Testis (tissue), 5 donors: ENCODE measurements at places on chromosomes 1 and 21. TPM values are rescaled to one million over a fixed set of nuclear protein-coding genes. Genes with fewer than 3 reads are reported as not detected.

GRCh38 chr21:38041493-38041892, 125.2 kb upstream of the KCNJ6 start:
- no peaks in the 10 kb centered on the region for H3K27me3 ChIP-seq
- no peaks in the 10 kb centered on the region for H3K4me1 ChIP-seq
- H3K27ac ChIP-seq, result no peak overlapping the region
- H3K4me3 ChIP-seq, result no peak overlapping the region
- DNase-seq, result no peak

FABP3 gene
- total RNA-seq, result 28.3 TPM

GPR25 gene
- not detected for total RNA-seq

DNA sequence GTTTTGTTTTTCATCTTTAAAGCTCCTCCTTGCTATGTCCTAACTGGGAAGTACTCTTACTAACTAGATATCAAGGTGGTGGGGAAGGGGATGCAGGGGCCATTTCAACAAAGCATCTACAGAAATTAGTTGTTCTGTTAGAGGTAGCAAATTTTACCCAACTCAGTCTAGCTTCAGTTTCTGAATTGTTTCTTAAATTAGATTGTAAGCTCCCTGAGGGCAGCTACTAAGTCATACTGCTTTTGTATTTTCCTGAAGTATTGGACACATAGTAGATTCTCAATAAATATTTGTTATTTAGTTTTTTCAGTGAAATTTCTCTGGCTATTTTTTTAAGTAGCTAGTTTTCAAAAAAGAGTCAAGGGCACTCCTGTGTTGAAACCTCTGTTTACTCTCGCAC, 1.8 kb downstream of the UBAP2L start:
- no peak for DNase-seq
- H3K4me1 ChIP-seq, result peaks cover 32% of the 10 kb centered on the region
- peak overlapping the region; percentile 98 for H3K27ac ChIP-seq
- no peak overlapping the region for H3K4me3 ChIP-seq

IL23R gene
- total RNA-seq, result 2.6 TPM

- H3K27me3 ChIP-seq, result no peaks in the 10 kb centered on the region
- no peaks in the 10 kb centered on the region for H3K4me1 ChIP-seq
- no peaks in the 10 kb centered on the region for H3K36me3 ChIP-seq
- H3K4me3 ChIP-seq, result no peak overlapping the region
- no peak overlapping the region for H3K27ac ChIP-seq
- no peak for DNase-seq
Observed at GRCh38 chr1:90387805-90388204, 329.3 kb downstream of the BARHL2 start.

DNA sequence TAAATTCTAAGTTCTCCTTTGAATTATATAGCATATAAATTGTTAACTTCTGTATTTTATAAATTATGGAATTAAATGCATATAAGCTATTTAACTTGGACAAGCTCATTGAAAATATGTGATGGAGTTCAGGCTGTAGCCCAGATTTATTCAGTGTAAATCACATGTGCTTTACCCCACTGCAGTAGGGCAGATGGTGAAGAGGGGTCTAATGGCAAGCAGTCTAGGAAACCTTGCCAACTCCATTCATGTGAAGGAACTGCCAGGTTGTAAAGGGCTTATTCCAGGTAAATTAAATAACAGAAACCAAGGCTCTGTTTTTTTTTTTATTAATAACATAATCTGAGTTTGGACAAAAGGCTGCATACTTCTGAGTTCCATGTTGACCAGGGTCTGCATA, 243.2 kb downstream of the NCAM2 start:
- DNase-seq, result no peak
- H3K4me1 ChIP-seq, result no peaks in the 10 kb centered on the region
- H3K4me3 ChIP-seq, result no peak overlapping the region

DNA sequence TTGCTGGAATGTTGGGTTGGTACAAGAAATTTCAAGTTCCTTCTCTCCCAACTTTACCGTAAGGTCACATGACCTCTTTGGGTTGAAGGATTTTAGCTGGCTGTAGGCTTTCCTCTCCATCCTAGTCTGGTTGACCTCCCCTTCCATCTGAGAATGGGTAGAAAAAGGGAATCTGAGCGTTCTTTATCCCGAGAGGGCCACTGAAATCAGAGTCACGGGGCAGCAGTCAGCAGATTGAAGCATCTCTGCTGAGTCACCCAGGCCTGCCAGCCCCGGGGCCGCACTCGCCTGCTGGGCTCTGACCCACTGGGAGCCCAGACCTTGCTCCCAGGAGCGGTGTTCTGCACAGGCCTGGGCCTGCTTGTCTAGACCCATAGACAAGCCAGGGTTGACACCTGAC, 31.0 kb downstream of the TMCC2 start:
- H3K27me3 ChIP-seq, result no peaks in the 10 kb centered on the region
- H3K4me3 ChIP-seq, result no peak overlapping the region
- DNase-seq, result no peak
- peaks cover 14% of the 10 kb centered on the region for H3K4me1 ChIP-seq
- no peak overlapping the region for H3K27ac ChIP-seq

KIF2C gene
- total RNA-seq, result 53.5 TPM

PODN gene
- 87.5 TPM for total RNA-seq

DNA sequence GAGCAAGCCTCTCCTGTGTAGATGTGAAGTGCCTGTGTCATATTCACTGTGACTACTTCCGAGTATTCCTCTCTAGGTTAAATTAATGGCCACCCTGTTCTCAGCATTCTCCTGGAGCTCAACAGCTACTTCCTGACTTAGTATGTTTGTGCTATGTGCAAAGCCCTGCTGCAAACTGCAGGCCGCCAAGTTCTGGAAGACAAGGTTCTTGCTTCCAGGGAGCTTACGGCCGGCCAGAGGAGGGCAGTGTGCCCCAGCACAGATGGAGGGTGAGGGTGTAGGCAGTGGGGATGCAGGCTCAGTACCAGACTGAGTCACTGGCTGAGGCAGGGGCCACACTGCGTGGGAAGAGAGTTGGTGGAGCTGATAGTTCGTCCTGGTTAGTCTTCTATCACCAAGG, 43.2 kb downstream of the ELK4 start:
- H3K36me3 ChIP-seq, result no peaks in the 10 kb centered on the region
- H3K4me1 ChIP-seq, result peaks cover 7% of the 10 kb centered on the region
- no peak overlapping the region for H3K4me3 ChIP-seq
- H3K27ac ChIP-seq, result no peak overlapping the region
- no peaks in the 10 kb centered on the region for H3K27me3 ChIP-seq
- DNase-seq, result peak; percentile 40

KIF21B gene
- total RNA-seq, result 23.3 TPM

- H3K4me1 ChIP-seq, result peaks cover 40% of the 10 kb centered on the region
- peak within 1 kb of the TSS; percentile 99 for H3K27ac ChIP-seq
- H3K4me3 ChIP-seq, result peak within 1 kb of the TSS; percentile 90
- H3K36me3 ChIP-seq, result no peaks in the 10 kb centered on the region
- H3K27me3 ChIP-seq, result no peaks in the 10 kb centered on the region
- peak; percentile 93 for DNase-seq
Observed at GRCh38 chr1:173477286-173478093, at the start of gene PRDX6. Gene PRDX6 (plus strand): TSS chr1:173477335. CDS start chr1:173477398, 63 bp downstream.
